ENCODE measurements at places on chromosomes 11 and 22.

DNA sequence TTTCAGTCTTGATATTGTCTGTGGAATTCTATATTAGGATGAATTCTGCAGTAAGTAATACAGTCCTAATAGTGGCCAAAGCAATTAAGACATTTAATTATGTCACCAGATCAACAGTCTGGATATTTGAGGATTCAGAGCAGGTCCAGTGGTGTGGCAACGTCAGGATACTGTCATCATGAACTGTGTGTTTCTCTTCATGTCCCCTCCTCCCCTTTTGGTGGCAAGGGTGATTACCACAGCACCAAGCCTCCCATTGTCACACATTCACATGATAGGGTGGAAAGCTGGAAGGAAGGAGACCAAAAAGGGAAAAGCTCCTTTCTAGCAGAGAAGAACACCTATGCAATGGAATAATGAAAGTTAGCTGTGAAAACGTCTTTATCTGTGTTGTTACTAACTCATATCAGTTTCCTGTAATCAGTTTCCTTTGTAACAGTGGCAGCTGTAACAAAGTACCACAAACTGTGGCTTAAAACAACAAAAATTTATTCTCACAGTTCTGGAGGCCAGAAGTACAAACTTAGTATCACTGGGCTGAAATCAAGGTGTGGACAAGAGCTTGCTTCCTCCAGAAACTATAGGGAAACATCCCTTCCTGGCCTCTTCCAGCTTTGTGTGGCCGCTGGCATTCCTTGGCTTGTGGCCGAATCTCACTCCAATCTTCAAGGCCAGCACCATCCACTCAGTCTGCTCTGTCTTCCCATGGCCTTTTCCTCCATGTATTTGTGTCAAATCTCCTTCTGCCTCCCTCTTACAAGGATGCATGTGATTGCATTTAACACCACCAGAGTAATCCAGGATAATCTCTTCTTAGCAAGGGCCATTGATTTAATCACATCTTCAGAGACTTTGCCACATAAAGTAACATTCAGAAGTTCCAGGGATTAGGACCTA, 6.5 kb upstream of the RBM14 start:
- no peak for DNase-seq

- DNase-seq, result no peak
Measured at GRCh38 chr11:111944651-111945051, 7.5 kb downstream of the DIXDC1 start.

GRCh38 chr22:29768052-29768693, 1.0 kb downstream of the UQCR10 start:
- DNase-seq, result no peak

GRCh38 chr11:35045236-35045820, 93.6 kb upstream of the CD44 start:
- peak; percentile 66 for DNase-seq

- no peak for DNase-seq
Measured at GRCh38 chr11:88292171-88292843, 45.2 kb downstream of the CTSC start.

DNA sequence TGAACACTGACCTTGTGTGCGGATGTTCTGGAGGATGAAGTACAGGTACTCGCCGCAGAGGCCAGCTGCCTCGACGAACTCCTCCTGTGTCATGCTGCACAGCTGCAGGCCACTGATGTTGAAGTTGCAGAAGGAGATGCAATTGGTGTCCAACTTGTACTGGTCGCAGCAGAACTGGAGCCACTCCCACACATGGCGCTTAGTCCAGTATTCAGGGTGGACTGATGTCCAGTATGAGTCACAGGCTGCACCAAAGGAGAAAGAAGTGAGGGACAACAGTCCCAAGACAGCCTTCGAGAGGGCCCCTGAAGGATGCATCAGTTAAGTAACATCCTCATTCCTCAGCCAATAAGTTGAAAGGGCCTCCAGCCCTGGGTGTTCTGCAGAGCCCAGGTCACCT, 20.1 kb downstream of the ELF5 start:
- no peak for DNase-seq

GRCh38 chr22:25113316-25113721, 86.3 kb upstream of the CRYBB3 start:
- DNase-seq, result no peak

DNA sequence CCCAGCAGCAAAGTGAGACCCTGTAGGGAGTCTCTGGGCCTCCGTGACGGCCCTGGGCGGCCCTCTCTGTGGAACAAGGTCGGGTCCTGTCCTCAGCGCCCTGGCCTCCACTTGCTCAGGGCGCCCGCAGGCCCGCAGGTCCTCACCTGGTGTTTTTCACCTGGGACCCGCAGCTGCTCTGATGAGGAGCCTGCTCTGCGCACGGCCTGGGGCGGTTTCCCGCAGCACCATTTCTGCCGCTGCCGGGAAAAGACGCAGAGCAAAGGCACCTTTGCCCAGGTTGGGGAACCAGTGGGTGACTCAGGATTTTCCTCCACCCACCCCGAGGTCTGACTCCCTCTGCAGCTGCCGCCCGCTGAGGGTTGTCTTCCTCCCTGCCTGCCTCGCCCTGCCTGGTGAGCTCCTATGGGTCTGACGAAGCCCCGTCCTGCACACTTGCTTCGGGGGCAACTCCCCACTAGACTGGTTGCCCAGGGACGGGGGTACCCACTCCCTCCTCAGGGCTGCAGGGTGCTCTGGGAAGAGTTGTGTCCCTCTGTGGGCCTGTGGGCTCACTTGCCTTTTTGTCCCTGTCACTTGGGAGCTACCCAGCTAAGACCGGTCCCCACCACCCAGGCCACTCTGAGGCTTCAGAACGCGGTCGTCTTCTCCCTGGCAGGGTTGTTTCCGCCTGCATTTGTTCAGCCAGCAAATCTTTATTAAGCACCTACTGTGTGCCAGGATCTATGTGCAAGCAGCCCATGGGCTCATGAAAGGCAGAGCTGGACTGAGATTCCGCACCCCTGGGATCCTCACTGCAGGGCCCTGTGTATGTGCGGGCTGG, 89.5 kb downstream of the KCNQ1 start:
- DNase-seq, result no peak

DNA sequence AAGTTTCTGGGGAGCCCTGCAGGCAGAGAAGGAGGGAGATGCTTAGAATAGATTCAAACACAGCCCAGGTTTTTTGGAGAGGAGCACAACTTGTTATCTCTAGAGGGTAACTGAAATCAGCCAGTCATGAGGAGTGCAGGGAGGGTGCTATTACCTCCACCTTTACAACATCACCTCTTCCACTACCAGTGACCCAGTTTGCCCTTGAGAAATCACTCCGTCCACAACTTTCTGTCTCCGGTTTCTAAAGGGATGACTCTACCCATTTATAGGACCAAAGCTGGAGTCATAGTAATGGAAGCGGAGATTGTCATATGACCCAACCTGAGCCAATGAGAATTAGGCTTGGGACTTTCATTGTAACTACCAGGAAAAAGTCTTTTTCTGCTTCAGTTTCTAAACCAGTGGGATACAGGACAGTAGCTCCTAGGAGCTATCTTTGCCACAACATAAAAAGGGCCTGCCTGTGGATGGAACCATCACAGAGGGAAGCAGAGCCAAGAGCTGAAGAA, 131.2 kb upstream of the SERPIND1 start:
- DNase-seq, result no peak

Measured in effector CD8-positive, alpha-beta T cell (primary cell).